ENCODE measurements at places on chromosomes 1 and 21.
A peak's percentile ranks its signal among the peaks of the same experiment; 100 is the strongest.

- DNase-seq = no peak
Observed at GRCh38 chr1:97634758-97635157, 286.1 kb downstream of the DPYD start.

- DNase-seq = peak; percentile 73
Observed at GRCh38 chr1:234065794-234066447, 161.4 kb downstream of the SLC35F3 start.

DNA sequence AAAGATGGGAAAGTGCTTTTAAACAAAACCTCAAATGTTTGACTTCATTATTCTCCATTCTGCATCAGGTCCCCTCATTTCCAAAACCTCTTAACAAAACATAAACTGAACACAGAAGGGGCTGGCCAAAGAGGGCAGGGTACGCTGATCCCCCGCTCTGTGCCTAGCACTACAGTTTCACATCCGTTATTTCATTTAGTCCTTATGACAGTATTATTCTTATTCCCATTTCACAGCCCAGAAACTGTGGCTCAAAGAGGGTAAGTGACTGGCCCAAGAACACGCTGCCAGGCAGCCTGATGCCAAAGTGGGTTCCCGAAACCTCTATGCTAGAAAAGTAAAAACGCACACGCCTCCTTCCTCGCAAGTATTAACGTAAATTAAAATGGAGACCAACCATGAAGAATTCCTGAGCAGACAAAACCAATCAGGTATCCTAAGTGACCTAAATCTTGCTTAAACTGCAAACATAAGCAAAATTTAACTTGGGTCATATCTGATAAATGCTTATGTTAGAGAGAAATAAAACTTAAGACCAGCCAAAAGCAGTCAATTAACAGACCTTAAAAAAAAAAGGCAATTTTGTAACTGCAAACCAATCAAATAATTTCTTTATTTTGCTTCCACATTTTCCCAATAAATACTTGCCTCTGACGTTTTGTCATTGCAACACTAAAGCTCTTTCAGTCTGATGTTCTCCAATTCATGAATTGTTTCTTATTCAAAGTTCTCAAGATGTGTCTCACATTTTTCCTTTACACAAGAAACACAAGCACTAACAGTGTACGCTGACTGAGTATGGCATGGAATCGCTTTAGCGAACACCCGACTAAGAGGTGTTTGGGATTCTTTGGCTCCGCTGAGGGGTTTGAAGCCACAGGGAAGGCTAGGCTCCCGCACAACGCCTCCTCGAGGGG lies 653 bp downstream of the CASP9 start:
- DNase-seq = no peak

GRCh38 chr21:41011098-41011731 lies 156.7 kb upstream of the BACE2 start:
- DNase-seq = no peak

DNA sequence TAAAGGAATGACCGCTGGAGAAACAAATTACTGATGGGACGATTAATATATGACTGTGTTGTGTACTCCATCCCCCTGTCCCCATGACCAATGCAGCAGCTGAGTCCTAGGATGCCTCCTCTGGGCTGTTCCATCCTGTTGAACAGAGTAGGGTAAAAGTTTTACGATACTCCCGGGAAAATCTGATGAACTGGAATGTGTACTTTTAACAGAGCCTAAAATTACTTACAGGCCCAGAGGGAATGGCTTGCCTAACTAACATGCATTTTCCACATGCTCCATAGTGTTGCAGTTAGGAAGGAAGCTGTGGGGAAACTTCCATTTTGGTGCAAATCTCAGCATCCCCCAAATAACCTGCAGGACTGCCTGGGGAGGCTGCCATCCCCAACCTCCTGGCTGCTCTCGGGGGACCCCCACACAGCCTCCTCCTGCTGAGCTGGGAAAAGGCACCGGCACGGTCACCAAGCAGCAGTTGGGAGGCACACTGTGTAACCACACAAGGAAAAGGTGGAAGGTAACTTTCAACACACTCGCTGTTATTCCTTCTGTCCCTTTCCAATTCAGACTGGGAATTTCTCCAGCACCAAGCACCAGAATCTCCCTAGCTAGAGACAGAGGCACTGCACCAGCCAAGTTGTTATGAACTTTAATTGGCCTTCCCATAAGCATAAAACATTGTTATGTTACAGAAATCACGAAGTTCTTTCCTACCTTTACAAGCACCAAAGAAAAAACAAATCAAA lies 97.2 kb downstream of the BCAR3 start:
- DNase-seq = no peak

DNA sequence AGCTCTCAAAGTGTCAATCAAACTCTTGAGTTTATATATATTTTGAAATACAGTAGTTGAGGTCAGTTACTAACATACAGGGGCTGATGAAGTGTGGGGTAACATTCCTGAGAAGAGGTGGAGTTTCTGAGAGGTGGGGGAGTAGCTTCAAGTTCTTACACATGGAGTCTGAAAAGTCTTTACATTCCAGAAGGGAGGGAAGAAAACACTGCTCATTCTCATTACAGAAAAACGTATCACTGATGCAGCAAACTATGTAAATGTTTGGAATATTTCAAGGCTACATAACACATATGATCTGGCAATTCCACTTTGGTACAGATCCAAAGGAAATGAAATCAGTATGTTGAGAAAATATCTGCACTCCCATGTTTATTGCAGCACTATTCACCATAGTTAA lies 1065.8 kb upstream of the B3GALT2 start:
- no peak for DNase-seq

DNA sequence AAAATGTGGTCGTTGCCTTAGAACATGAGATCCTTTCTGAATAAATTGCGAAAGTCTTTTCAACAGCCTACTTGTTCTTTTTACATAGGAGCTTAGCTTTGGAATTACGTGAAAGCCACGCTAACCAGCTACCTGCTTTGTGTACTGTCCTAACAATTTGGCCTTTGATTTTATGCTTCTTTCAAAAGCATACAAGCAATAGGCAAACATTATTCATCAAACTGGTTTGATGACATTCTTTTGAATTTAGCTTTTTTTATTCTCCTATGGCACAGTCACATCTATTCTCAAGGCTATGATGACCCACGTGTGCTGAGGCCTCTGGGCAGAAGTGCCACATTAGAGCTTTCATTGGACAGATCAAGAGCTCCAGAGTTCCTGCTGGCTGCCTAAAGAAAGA lies 178.0 kb upstream of the DPT start:
- no peak for DNase-seq

DNA sequence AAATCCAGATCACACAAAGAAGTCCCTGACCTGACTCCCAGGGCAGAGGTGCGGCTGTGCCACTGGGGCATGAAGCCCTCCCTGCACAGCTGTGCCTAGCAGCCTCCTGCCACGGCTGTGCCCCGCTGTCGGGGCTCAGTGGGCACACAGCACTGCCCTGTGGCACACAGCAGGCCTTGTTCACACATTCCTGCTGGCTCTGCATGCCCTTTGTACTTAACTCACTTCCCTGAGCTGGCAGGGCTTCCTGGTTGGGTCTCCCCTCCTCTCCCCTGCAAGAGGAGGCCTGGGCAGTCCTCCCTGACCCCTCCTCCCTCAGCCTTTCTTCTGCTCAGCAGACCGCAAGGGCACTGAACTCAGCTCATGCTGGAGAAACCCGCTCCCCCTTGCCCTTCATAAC lies 14.8 kb downstream of the LHX4 start:
- no peak for DNase-seq

DNA sequence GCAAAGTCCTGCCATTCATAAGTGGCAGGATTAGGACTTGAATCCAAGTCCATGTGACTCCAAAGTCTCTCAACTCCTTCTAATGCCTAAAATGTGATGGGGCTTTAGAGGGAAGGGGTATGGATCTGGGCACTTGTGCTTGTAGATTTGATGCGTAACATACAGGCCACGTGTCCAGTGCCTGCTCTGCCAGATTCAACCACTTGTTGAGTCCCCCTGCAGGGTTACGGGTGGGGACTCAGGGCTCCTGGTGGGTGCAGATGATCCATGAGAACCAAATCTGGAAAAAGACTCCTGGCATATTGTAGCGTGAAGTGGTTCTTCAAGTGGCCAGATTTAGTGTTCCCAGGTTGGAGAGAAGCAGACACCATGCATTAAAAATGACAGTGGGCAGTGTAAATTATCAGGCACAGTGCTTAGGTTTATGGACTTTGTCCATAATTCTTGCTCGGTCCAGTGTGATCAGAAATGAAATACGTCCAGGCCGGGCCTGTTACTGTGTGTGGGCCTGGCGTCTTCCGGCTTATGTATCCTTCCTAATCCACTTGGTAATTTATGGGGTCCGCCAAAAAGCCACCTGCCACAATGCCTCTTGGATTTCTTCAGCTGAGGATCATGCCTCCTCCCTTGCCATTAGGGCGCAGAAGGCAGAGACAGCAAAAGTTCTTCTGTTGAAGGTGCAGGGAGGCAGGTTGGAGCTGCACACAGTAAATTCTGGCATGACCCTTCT lies 51.2 kb upstream of the LRP8 start:
- DNase-seq = no peak

DNA sequence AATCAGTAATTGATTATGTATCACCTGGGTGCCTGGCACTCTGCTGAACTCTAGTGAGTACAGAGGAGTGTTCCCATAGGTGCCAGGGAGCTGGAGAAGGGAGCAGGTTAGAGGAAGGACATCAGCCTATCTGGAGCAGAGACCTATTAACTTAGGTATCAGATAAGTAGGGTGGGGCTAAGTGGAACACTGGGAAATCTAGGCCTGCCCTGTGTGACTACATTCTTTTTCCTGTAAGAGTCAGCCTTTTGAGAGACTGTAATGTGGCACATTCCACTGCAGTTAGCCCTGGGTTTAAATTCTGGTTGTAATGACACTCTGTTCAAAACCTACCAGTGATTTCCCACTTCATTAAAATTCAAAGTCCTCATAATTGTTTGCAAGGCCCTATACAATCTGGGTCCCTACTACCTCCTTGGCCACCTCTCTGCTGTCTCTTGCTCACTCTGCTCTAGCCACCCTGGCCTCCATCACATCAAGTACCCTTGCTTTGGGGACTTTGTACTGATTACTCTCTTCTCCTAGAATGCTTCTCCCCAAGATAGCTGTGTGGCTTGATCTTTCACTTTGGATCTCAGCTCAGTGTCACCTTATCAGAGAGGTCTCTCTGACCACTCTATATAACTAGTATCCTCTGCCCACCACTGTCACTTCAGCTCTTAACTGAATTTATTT lies 12.9 kb downstream of the STX12 start:
- no peak for DNase-seq

- DNase-seq = no peak
Observed at GRCh38 chr1:10187026-10187334, 23.4 kb upstream of the KIF1B start.

Measured in liver (tissue), 10 donors.